ENCODE measurements at places on chromosomes 3 and 15.

GRCh38 chr3:135231737-135232136 is 436.7 kb downstream of the EPHB1 start:
- no peak for DNase-seq

DNA sequence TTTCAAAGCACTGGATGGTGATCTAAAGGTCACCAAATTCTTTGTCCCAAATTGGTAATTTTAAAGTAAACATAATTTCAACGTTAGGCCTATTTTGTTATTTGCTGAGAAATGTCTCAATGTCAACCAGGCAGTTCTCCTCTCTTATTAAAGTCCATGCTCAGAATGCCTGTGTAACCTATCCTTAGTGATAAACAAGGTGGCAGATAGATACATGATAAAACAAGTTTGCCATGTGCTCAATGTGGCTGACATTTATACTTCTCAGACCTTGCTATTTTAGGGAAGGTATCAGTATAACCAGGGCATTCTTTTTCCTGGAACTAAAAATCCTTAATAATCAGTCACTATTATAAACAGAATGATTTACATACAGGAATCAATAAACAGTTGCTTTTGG is 8.5 kb downstream of the MBNL1 start:
- no peak for DNase-seq

DNA sequence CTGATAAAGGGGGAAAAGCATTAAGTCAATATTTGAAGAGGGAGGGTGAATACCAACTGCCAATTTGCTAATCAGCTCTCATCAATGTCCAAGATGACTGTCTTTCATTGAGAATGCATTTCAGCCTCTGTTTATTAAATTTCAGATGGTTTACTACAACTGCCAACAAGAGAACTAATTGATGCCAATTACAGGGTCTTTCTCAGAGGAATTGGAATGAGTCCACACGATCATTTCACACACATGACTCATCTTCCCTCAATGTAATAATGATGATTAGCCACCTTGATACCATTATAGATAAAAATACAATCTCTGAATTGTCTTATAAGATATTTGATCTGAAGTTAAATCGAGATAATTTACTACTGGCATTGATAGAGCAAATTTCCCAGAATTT is 1274.4 kb downstream of the ROBO2 start:
- no peak for DNase-seq

GRCh38 chr3:135771760-135772159 is 193.8 kb upstream of the PPP2R3A start:
- DNase-seq: no peak

- DNase-seq: no peak
These were observed 411.1 kb upstream of the RGMA start for GRCh38 chr15:93500155-93500554.

- no peak for DNase-seq
These were observed 6.3 kb downstream of the ATP13A4 start for GRCh38 chr3:193548406-193548805.

- no peak for DNase-seq
These were observed 345.7 kb upstream of the RBMS3 start for GRCh38 chr3:28935146-28935545.

GRCh38 chr3:57120040-57120439 is 45.1 kb downstream of the IL17RD start:
- no peak for DNase-seq

DNA sequence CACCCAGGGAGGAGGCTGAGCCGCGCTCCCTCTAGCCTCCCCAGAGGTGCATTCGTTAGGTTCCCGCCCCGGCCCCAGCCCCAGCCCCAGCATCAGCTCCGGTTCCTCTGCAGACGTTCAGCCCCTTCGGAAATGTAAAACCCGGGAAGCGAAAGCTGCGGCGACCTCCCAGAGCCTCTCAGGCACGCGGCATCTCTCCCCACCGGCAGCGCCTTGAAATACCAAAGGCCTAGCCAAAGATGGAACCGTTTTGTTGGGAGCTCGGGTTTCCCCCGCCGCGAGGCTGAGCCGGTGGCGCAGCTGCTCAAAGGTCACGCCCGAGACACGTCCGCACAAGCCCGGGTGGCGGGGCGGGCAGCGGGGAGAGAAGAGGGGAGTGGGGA is 77.8 kb upstream of the HES1 start:
- DNase-seq: peak; percentile 7

DNA sequence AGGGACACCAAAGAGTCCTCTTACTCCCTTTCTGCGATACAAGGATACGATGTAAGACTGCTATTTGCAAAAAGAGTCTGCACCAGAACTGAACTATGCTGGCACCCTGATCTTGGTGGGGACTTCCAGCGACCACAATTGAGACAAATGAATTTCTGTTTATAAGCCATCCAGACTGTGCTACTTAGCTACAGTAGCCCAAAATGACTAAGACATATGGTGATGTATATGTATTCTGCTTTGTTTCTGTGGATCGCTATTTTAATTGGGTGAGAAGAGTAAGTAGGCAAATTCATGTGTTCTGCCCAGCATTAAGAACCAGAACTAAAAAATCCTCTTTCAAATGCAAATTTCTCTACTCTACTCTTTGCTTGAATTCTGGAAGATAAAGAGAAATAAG is 720.9 kb downstream of the DIPK2A start:
- DNase-seq: no peak

DNA sequence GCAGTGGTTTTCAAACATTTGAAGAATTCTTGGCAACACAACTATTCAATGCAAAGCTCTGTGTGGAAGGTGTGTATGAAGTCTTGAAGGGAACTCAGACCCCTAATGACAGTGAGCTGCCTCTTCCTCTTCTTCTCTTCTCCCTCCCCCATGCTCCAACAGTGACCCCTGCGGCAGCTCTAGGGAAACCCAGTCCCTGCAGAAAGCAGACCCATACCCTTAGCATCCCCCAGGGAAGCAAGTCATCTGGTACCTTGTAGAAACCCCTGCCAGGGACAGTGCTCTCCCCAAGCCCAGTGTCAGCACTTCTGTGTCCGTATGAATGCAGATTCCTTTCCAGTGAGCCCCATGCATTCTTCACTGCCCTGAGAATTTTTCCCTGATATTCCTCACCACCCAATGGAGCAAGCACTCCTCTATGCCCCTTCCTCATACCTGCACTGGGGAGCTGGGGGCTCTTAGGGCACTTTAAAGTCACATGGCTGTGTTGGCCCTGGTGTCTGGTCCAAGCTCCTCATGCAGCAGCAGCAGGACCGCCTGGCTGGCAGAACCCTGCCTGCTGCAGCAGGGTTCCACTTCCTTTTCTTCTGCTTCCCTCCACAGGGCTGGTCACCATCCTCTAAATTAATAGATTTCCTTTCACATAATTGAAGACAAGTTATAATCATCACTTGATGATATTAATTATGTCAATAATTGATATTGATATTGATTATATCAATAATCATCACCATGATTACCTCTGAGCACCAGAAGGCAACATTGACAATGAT is 442.5 kb downstream of the EPHB1 start:
- no peak for DNase-seq

GRCh38 chr3:70766301-70766700 is 453.9 kb upstream of the MDFIC2 start:
- DNase-seq: no peak

- no peak for DNase-seq
These were observed 52.7 kb downstream of the NFKBIZ start for GRCh38 chr3:101902041-101902440.

DNA sequence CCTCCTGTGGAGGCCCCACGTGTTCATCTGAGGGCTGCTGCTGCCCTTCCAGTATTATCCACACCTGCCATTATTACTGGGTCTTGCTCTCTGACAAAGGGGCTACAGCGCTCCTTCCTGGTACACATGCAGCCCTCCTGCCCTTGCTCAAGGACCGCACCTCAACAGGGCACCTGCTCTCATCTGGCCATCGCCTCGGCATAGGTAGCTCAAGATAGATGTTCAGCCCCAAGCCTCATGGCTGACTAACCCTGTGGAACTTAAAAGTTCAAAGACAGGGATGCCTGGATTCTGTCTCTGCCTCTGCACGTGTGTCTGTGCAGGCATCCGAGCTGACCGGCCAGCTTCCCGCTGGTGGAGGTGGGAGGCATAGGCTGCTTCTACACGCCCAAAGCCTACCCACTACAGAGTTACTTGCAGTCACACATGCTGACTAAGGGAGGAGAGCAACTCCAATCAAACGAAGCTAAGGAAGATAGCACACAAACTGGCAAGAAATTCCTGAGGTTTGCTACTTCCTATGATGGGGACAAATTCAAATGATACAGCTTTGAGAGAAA is 152.5 kb upstream of the ATP10A start:
- DNase-seq: no peak

GRCh38 chr15:60328852-60329443 is 68.8 kb downstream of the ANXA2 start:
- DNase-seq: no peak

- no peak for DNase-seq
These were observed 493.4 kb upstream of the TGFBR2 start for GRCh38 chr3:30112902-30113484.

GRCh38 chr3:115989684-115990421 is 366.5 kb downstream of the GAP43 start:
- no peak for DNase-seq

- no peak for DNase-seq
These were observed 107.7 kb upstream of the RPL32 start for GRCh38 chr3:12948891-12949711.

DNA sequence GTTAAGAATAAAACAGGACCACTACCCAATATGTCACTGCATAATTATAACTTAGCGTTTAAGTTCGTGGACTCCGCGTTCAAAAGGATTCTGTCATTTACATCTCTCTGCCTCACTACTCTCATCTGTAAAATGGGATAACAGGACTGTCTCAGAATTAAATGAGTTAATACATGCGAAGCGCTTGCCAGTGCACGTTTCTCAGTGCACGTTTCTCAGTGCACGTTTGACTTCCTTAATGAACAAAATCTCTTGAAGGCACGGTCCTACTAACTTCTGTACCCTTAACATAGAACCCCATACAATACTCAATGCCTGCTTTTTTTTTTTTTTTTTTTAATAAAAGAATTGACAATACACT is 499 bp downstream of the RABL3 start:
- DNase-seq: no peak

DNA sequence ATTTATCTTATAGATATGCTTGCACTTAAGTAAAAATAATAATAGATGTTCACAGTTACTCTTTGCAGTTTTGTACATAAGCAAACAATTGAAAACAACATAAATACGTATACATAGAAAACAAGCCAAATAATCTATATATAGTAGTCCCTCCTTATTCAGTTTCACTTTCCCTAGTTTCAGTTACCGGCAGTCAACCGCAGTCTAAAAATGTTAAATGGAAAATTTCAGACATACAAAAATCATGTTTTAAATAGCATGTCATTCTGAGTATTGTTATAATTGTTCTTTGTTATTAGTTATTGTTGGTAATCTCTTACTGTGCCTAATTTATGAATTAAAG is 262.0 kb downstream of the CGGBP1 start:
- DNase-seq: no peak

DNA sequence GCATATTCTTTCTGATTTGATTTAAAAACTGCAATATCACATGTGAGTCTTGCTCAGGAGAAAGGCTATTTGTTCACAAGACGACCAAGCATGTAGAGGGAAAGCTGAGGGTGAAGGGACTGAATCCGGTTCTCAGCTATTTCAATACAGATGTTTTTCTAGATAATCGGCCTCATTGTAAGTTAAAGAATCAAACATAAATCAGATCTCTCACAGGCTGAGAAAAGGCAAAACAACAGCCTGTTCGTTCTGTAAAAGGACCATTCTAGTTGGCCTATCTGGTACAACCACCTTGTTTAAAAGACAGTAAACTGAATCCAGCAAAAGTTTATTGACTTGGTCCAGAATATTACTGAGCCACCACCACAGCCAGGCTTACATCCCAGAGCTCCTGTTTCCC is 1045.7 kb upstream of the CFAP20DC start:
- DNase-seq: no peak

DNA sequence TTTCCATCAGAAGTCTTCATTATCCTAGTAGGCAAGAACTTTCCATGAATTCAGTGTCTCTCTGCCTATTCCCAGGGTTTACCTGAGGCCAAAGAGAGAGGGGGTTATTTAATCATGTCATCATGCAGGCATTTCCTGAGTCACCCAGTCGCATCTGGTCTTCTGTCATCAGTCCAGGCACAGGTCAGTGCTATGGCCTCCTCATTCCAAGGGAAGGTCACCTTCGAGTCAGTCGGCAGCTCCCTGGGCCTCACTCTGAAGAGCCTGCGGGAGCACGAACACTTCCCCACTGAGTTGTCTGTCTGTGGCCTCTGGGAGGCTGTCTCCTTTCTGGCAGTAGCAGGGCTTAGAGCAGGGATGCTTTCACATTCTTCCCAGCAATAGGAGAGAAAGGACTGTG is 26.2 kb upstream of the LRTM1 start:
- DNase-seq: no peak

GRCh38 chr15:67098768-67099282 is 33.4 kb downstream of the SMAD3 start:
- DNase-seq: no peak
